Muscle of leg (tissue), 16 donors: ENCODE measurements at places on chromosomes 7 and 10.
A peak's percentile ranks its signal among the peaks of the same experiment; 100 is the strongest.

- DNase-seq = no peak
Observed at GRCh38 chr7:128116740-128117139, 85.5 kb upstream of the LRRC4 start.

GRCh38 chr7:135690566-135690965 lies 28.3 kb downstream of the STMP1 start:
- DNase-seq = no peak

DNA sequence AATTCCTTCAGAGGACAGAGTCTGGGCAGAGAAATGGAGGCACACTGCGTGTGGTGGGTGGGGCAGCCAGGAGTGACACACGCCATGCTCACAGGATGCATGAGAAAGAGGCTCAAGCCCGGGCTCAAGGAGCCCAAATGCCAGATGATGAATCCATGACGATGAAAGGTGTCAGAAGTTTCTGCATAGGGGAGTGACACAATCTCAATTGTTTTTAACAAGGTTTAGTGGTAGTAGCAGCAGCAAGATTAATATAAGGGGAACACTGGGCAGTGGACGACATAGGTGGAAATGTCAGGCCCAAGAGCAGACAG lies 126.1 kb downstream of the TNS3 start:
- DNase-seq = no peak

DNA sequence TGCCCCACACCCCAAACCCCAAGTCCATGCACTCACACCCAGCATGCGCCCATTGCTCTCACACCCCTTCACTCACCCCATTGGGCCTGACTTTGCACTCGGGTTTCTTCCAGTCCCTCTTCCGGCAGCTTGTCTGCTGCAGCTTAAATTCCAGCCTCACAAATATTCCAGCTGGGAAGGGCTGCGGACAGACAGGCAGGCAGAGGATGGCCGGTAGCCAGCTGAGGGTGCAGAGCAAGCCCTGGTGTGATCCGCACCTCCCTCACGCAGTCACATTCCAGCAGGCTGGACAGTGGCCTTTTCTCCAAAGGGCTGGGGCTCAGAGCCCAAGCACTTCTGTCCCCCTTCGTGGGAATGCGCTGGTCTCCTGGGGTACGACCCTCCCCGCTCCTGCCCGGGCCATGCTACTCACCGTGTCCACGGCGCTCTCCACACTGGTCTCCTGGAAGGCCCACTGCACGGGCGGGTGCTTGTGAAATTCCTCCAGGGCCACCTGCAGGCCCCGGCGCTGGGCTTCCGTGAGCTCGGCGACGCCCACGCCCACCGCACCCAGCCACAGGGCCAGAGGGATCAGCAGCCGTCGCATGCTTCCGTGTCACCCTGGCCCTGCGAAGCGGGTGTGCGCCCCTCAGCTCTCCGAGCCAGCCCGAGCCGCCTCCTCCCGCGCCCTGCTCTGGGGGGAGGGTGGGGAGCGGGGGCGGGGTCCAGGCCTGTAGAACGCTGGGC lies 1.2 kb downstream of the RARRES2 start:
- peak; percentile 59 for DNase-seq

GRCh38 chr7:107937531-107937930 lies 46.5 kb downstream of the DLD start:
- DNase-seq = peak; percentile 77

GRCh38 chr7:85237721-85238120 lies 50.9 kb upstream of the SEMA3D start:
- DNase-seq = no peak

DNA sequence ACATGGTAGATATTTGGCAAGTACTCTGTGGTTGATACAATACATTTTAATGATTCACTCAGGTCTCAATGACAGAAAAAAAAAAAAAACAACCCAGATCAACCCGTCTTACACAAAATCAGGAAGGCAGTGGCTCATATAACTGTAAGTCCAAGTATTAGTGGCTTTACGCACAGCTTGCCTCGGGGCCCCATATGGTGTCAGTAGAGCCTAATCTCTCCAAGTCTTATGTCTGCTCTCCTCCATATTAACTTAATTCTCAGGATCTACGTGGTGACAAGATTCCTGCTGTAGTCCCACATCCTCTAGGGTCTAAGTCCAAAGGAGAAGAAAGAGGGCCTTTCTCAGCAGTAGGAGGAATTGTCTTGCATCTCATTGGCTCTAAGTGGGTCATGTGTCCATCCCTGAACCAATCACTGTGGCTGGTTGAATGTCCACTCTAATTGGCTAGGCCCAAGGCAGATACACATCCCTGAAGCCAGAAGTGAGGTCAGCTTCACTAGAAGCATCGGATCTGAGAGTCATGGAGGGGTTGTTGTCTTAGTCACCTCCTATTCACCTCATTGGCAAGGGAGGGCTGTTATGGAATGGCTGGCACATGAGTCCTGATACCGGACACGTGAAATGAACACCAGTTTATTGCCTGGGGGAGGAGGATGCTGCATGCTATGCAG lies 20.5 kb upstream of the PLPP4 start:
- no peak for DNase-seq

DNA sequence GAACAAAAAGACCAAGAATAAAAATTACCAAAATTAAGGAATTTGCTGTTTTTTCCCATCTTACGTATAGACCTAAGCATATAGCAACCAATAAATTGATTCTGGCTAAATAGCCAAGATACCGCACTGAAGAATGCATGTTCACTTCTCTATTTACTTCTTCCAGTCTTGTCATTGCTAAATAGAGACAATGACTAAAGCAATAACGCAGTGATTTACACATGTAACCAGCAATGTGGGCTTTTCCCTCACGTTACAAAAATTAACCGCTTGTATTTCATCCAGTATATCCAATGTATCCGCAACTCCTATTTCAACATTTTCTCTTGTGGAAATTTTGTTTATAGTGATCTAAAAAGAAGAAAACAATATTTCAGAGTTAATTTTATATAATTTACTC lies 5.6 kb downstream of the TMEM168 start:
- DNase-seq = no peak
